Right renal pelvis (tissue), 4 donors: ENCODE measurements at places on chromosomes 13 and 19.

- no peak for DNase-seq
Observed at GRCh38 chr13:34730961-34731360, 211.1 kb upstream of the NBEA start.

GRCh38 chr13:22027566-22027965 lies 356.7 kb downstream of the FGF9 start:
- no peak for DNase-seq

- DNase-seq: no peak
Observed at GRCh38 chr13:40024967-40025714, 369.7 kb downstream of the COG6 start.

- DNase-seq: no peak
Observed at GRCh38 chr19:51702103-51702824, 9.1 kb downstream of the SPACA6 start.

- no peak for DNase-seq
Observed at GRCh38 chr19:2790557-2791271, 5.4 kb downstream of the THOP1 start.

- no peak for DNase-seq
Observed at GRCh38 chr13:27918041-27918917, 1.5 kb upstream of the PDX1 start.

DNA sequence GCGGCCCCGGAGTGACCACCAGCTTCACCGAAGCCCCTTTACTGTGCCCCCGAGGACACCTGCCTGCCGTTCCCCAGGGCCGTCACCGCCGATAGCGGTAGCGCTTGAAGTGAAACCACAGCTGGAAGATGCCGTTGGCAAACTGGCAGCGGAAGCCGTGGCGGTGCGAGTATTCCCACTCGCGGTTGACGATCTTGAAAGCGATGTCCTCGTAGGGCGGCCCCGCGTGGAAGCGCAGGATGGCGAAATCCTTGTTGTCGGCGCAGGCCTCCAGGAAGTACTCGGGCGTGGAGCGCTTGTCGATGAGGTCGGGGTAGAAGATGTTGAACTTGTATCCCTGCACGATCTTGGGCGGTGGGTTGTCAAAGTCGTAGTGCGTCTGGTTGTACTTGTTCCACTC lies 5.2 kb upstream of the TBXA2R start:
- no peak for DNase-seq

- no peak for DNase-seq
Observed at GRCh38 chr13:57918086-57918485, 286.5 kb downstream of the PCDH17 start.

DNA sequence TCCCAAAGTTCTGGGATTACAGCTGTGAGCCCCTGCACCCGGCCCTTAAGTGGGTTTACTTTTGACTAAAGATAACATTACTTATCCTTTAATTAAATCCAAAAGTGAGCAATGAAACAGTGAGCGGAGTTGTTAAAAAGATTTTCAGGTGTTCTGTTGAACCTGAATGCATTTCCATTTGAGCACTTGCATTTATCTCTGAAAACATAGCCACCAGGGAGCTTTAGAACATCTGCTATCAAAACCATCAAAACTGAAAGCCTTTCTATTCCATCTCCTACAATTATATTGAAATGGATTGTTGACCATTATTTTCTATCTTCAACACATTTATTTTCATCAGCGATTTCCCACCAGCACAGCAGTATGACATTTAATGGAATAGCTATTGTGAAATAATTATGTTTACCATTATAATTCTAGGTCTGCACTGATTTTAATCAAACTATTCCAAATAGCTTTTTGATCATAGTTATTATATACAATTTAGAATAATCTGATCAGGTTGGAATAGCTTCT lies 269.0 kb downstream of the FGF14 start:
- DNase-seq: no peak

DNA sequence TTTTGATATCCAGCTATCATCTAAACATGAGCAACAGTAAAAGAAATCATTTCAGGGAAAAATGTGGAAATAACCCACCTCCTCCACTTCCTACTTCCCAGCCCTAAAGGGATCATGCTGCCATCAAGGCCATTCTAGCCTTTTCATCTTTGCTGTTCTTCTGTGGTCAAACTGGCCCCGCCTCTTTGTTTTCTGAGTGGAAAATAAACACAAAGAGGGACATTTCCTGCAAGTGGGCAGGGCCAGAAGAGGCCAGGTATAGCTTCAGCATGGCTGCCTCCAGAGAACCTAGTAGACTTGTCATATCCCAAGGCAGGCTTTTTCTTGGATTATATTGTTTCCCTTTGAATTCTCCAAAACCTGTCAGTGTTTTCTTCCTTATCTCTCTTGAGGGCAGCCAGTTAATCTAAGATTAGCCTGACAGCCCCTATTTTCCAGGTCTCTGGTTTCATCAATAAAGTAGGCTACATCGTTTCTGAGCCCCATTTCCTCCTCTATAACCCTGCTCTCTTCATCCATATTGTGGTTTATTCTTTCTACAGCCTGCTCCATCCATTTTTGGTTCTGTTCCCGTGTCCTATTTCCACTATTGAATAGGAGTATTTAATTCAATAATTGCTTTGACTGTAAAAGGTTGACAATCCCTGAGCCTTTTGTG lies 117.6 kb downstream of the GPC6 start:
- no peak for DNase-seq

DNA sequence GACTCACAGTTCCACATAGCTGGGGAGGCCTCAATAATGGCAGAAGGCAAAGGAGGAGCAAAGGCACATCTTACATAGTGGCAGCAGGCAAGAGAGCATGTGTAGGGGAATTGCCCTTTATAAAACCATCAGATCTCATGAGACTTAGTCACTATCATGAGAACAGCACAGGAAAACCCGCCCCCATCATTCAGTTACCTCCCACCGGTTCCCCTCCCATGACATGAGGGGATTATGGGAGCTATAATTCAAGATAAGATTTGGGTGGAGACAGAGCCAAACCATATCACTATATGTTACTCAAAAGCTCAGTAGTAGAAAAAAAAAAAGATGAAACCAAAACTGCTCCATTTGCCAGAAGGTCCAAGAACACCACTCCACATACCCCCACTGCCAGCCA lies 58.5 kb downstream of the DNAJC15 start:
- no peak for DNase-seq

DNA sequence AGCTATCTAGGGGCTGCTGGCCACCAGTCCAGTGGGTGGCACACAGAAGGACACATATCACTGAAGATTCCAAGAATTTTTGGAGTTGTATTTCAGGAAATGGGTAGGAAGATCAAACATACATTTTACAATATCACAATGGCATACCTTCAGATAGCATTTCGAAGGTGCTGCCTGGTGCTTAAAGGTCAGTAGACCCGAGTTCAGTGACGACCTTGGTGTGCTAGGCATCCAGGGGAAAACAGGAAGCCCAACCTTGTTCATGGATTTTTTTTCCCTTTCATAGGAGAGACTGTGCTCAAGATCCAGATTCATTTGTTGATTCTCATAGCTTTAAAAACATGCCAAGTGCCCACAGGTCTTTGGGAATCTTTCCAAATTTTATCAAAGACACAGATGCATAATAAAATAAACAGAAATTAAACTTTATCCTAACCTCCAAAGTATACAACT lies 51.0 kb upstream of the RCBTB2 start:
- DNase-seq: no peak

- no peak for DNase-seq
Observed at GRCh38 chr13:46101484-46102254, 3.2 kb downstream of the CPB2 start.

DNA sequence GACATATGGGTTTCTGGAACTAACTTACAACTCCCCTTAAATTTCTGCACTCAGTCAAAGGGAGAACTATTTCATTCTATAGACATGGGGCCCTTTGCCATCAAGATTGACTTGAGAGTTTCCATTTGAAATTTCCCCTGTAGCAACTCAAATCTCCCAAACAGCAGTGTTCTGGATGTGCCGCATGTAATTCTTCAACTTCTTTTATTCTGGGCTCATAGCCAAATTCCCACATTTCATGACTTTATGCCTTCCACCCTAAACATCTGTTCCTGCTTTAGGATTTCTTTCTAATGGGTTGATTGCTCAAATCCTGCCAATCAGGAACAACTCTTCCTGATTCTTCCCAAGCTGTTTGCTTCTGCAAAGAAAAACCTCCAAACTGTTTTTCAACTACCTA lies 336.0 kb downstream of the TBC1D4 start:
- no peak for DNase-seq

DNA sequence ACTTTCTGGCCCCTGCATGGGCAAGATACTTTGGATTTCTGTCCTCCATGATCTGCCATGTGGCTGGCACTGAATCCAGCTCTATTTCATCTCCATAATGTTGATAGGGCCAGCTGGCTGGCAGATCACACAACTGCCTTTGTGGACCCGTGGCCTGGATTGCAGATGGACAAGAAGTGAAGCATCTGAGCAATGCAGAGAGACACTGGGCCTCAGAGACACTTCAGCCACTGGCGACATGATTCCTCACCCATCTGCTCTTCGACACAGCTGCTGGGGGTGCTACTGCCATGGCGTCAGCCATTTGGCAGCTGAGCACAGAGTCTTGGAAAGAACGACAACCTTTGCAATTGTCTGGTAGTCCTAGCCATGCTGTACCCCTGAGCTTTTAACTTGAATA lies 79.5 kb upstream of the MYO16 start:
- DNase-seq: no peak

GRCh38 chr19:53882391-53883050 lies 524 bp downstream of the PRKCG start:
- DNase-seq: no peak

DNA sequence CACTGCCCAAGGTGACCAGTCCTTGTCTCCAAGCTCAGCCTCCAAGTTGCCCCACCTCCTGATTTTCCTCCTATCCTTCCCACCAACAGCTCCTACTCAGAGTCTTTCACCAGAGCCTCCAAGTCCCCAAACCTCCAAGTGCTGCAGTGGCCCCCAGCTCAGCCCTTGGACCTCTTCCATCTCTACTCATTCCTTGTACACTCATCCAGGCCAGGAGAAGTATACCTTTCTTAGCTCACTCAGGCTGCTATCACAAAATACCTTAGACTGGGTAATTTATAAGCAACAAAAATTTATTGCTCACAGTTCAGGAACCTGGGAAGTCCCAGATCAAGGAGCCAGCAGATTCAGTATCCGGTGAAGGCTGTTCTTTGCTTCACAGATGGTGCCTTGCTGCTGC lies 11.3 kb downstream of the ATP7B start:
- no peak for DNase-seq

DNA sequence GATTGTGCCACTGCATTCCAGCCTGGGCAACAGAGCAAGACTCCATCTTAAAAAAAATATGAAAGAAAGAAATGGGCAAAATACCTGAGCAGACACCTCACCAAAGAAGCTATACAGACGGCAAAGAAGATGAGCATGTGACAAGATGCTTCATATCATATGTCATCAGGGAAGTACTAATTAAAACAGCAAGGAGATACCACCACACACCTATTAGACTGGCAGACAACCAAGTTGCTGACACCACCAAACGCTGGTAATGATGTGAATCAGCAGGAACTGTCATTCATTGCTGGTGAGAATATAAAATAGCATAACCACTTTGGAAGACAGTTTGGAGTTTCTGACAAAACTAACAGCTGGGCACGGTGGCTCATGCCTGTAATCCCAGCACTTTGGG lies 11.5 kb upstream of the TFDP1 start:
- DNase-seq: no peak

DNA sequence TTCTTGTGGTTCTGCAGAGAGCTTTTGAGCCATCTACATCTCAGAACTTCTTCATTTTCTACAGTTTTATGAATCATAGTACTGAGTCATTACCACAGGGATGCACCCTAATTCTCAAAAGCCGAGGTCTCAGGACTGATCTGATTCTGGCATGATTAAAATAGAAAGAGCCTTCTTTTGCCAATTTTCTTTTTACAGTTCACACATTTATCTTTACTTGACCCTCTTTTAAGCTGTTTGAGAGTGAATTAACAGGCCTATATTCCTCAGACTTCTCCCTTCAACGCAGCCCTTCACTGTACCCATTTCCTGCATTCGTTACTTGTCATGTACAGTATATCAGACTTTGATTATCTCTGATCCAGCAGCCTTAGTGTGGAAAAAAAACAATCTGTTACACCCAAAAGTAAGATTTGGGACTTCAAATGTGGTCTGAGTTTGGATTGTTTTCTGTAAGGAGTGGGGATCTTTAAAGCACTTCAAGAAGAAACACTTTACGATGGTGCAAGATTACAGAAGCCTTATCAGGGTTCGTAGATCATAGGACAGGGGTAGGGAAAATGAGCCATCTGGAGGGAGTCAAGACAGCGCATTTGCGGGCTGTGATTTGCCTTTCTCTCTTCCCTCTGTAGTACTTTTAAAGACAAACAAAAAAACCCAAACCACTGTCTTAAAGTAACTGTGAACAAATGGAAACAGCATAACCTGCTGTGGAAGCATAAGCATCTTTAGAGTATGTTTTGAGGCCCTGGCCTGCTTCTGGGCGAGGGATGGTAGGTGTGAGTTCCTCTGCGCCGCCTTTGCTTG lies 15.3 kb upstream of the GPR183 start:
- DNase-seq: no peak

GRCh38 chr13:111402441-111402840 lies 82.0 kb downstream of the TEX29 start:
- DNase-seq: no peak

DNA sequence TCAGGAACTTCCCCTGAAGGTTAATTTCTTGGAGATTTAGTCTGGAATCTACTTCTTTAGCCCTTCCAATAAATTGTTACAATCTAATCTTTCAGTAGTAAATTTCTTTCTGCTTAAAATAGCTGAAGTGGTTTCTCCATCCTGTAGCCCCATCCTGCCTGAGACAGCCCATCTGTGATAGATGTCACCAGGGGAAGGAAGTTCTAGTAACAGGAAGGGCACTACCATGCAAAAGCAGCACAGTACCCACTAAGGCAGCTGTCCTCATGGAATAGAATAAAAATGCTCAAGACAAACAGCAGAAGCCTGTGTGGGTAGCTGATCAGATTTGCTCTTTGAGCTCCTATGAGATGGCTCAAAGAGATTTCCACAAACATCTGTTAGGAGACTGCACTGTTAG lies 1036.5 kb downstream of the SLITRK5 start:
- DNase-seq: no peak

- DNase-seq: no peak
Observed at GRCh38 chr13:113143466-113144254, 14.8 kb upstream of the PROZ start.

DNA sequence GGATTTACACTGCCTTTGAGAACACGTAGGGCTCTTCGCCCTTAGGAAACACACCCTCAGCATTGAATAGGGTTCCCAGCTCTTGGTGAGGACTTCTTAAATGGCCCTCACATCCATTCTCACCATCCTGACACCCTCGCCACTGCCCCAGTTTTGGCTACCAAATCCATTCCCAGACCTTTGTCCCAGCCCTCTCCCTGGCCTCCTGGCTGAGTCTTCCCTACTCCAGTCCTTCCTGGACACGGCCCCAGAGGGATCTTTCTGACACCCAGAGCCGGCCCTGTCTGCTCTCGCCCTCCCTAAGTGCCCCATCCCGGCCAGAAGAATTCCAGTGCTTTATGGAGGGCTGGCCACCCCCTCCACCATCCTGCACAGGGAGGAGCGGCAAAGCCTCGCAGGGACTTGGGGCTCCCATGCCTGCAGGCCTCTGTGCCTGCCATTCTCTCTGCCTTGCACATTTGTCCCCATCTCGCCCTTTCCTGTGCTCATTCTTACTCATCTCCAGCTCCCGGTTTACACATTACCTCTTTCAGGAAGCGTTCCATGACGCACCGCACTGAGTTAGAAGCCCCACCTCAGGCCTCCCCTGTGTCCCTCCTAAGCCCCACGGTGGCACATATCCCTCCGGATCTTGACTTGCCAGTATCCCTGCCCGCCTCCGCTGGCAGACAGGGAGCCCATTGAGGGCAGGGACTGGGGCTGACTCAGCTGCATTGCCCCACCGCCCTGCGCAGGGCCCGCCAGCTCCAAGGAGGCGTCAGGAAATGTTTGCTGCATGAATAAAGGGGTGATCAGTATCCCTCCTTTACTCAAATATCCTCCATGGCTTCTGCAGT lies 11.0 kb upstream of the KLK14 start:
- DNase-seq: no peak
